ENCODE measurements at places on chromosomes 7 and 10.

DNA sequence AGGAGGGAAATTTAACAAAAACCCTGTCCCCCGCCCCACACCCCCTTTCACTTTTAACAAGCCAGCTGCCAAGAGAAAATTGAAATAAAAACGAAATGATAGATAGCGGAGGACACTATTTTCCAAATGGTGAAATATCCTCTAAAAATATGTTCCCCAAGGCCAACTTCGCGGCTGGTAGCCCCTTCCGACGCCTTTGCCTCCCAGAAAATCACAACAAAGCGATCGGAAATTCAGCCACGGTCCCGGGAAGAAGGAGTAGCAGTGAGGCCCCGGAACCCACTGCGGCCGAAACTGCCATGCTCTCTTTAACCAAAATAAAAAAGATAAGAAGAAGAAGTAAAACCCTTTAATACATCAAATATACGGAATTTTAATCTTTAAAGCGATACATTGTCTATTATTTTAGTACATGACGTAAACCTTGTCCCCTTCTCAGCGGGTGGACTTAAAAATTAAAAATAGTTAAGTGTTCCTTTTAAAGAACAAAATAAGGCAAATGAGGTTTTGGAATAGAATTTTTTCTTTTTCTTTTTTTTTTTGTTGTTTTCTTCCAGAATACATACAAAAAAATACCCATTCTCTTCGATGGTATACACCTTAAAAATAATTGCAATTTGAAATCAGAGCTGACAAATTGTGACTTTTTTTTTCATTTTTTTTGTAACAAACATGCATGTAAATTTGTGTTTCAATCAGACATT, 3.9 kb downstream of the ZNF503 start:
- no peak for DNase-seq

GRCh38 chr7:16774986-16775385, 21.4 kb downstream of the TSPAN13 start:
- no peak for DNase-seq

DNA sequence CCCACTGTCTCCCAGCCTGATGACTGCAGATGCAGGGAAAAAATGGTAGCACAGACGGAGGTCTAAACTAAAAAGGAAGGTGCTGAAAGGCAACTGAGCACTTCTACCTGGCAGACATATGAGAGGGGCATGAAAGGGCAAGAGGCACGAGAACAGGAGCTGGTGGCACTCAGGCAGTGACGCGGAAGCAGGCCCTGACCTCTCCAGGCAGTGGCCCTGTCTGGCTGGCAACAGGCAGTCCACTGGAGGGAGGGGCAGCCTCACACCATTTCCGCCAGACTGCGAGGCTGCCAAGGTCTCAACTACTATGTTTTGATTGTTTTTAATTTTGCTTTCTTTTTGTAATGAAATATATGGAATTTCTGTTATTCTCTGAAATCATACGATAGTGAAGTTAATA, 23.3 kb downstream of the VSTM2A start:
- no peak for DNase-seq

DNA sequence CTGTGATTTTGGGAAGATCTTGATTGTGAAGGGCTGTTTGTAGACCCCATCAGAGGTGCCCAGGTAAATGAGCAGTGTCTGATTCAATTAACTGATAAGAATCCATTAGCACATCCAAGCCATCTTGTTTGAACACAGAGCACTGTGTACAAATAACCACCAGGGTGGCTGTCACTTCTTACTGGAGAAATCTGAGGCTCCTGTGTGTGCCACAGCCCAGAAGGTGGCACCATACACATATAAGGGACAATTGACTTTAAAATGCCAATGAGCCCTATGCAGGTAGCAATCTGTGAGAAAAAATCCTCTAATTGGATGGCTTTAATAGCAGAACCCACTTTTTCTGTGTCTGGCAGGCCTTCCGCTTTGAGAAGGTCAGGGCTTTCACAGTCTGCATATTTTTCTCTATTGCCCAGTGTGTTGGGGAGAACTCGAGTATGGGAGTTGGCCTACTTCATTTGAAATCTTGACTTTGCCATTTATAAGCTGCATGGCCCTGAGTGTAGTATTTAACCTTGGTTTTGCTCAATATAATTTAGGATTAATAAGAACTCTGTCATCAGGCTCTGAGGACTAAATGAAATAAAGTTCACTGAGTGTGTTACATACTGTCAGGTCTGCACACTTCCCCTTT, 517.4 kb downstream of the CCSER2 start:
- DNase-seq, result no peak

- DNase-seq, result no peak
These were observed 20.1 kb downstream of the EPC1 start for GRCh38 chr10:32326680-32327363.

DNA sequence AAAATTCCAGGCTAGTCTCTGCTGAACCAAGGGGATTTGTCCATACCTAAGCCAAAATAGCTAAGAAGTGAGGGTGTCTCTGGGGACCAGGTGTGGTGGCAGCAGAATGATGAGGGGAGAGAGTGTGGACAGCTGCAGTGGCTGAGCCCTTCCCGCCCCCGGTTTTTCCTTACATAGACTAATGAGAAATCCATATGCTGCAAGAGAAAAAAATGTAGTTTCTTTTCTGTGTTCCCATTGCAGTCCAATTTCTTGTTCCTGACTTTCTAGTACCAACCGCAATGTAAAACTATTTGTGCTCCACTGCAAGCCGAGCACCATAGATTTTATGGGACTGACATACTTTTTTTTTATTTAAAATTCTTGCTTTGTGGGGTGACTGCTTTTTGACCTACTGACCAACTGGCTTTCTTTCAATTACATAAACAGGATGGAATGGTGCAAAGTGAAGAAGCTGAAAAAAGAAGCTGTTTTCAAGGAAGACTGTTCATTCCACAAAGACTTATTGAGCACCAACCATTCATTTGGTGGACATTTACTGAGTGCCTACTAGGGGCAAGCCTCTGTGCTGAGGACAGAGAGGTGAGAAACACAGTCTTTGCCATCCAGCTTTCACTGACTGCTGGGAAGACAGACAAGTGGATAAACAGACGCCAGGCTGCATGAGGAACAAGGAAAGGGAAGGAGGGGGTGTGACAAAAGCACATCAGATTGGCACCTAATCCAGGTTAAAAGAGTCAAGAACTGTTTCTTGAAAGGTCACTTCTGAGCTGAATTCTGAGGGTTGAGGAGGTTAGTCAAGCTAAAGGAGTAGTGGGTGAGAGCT, 9.8 kb downstream of the CEP41 start:
- no peak for DNase-seq

- no peak for DNase-seq
These were observed 36.7 kb upstream of the PRPS1L1 start for GRCh38 chr7:18064242-18064838.

- no peak for DNase-seq
These were observed 2.5 kb downstream of the KIAA1549 start for GRCh38 chr7:138978541-138979184.

DNA sequence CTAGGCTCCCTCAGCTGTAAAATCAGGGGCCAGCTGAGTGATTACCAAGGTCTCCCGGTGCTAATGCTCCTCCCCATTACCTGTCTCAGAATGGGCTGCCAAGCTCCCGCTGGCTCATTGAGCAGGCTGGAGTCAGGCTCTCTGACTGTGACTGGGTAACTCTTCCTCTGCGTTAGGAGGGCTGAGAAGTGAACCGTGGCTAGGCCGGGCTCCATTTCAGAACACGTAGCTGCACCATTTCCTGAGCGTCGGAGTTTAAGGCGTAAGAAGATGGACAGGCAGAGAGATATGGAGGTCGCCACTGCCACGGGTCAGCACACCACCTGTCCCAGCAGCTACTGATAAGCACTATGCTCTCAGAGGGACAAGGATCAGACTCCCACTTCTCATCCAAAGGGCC, 250.3 kb downstream of the TCERG1L start:
- no peak for DNase-seq

DNA sequence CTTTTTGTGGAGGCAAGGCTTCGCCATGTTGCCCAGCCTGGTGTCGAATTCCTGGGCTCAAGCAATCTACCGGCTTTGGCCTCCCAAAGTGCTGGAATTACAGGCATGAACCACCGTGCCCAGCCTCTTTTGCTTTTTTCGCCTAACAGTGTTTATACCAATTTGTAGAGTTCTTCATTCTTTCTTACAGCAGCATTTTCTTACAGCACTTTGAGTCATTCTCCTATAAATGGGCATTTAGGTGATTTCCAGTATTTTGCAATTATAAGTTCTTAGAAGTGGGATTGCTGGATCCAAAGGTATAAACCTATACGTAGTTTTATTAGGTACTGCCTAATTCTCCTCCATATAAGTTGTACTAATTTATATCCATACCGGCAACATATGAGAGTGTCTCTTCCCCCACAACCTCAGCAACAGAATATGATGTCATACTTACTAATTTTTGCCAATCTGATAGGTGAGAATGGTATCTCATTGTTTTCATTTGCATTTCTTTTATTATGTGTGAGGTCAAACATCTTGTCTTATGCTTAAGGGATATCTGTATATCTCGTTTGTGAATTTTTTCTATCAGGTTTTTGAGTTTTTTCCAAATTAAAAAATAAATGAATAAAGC, 39.1 kb downstream of the SUFU start:
- DNase-seq, result no peak

DNA sequence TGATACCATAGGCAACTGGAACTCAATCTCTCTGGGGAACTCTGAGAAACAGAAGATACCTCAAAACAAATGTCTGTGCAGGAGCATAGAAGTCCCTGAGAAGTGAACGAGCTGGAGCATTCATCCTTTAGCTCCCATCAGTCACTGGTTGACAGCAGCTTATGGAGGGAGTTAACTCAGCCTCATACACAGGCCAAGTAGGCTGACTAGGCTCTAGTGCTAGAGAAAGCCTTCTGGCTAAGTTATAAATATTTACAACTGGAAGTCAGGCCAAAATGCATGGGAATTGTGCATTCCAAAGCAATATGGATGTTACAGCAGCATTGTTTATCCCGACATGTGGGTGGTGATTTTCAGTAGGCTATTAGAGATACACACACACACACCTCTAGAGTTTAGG, 66.5 kb downstream of the ANK3 start:
- no peak for DNase-seq

DNA sequence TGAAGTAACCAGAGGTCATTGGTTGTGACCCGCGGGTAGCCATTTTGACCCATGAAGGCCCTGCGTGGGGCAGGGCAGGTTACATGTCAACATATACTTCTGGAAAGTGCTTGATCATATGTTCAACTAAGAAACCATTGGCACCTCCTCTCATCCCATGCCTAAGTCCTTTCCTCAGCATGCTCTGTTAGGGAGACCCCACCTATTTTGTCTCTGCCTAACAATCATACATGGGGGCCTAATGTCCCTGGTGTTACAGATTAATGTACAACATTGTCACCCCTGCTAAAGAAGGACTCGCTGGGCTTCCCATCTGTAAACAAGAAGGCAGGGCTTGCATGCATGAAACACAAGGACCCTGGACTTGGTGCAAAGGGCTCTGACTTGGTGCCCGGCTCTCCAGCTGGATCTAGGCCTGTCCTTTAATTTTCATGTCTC, 133.7 kb upstream of the TNS3 start:
- DNase-seq, result no peak

All from progenitor cell of endocrine pancreas (in vitro differentiated cells).